ENCODE measurements at places on chromosomes 5 and 9. TPM values are rescaled to one million over a fixed set of nuclear protein-coding genes. Genes with fewer than 3 reads are reported as not detected.
A peak's percentile ranks its signal among the peaks of the same experiment; 100 is the strongest.

- DNase-seq = no peak
These were observed 14.5 kb downstream of the PHAX start for GRCh38 chr5:126615286-126615685.

The TCF7 gene
- 16.4 TPM for polyA plus RNA-seq

- no peak for DNase-seq
These were observed 47.1 kb downstream of the ST8SIA4 start for GRCh38 chr5:100855937-100856430.

DNA sequence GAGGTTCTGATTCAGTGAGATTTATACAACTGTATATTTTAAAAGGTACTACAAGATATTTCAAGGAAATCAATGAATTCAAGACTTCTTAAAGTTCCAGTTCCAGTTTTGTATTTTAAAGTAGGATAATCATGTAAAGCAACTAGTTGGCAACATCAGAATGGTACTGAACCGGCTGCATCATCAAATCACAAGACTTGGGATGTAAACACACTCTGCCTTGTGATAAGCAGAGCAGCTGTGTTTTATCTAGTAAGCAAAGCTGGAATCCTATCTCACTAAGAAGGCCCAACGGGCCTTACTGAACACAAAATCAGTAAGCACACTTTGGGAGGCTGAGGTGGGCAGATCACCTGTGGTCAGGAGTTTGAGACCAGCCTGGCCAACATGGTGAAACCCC is 327.2 kb upstream of the NREP start:
- DNase-seq = peak; percentile 34

DNA sequence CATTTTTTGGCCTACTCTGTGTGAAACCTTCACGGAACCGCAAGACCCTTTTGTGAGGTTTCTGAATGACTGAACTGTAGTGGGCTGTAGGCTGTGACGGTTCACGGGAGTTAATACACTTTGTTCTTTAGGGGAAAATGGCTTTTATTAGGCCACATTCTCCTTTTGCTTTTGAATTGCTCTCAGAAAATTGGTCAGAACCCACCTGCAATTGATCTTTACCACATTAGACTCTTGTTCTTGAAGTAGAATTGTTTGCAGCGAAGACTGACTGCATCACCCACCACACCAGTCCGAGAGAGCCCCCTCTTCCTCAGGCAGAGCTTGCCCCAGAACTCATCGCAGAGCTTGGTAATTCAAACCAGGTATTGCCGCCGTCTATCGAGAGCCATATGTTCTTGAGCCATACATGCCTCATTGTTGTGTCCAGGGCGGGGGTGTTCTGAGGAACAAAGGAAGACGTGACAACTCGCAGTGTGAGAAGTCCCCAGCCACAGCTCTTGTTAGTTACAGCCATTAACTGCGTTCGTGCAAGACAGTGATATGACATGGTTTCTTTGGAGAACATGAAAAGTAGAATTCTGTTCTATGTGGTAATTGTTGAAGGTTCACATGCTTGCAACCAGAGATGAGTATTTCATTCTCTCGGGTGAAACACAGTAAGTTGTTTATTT is 166.4 kb upstream of the OTULINL start:
- no peak for DNase-seq

DNA sequence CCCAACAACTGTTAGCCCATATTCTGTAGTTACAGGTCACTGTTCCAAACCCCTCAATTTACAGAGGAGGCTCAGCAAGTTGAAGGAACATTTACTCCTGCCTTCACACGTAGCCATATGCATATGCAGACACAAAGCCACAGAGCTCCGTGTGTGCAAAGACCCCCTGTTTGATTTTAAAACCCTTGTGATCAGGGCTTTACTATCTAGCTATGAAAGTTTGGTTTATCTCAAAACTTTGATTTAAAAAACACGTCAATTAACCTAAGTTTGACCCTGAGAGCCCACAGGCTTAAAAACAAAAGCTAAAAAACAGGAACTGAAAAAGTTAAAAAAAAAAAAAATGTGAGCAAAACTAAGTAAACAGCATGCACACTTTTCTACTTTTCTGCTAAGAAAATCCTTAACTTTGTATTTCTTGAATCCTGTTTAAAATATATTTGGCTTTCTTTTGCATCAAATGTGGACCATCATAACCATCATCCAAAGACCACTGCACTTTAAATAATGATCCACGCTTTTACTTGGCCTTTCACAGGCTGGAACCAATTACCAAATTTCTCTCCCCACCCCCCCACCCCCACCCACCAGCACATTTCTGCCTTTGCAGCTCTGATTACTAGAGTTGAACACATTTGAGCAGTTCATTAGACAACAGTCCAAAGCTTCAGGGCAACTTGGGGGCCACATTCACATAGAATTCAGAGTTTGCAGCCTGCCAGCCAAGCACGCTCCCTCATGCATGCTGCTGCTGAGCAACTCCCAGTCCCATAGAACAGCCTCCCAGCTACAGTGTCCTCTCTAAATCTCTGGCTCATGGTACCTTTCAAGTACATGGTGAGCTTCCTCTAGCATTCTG is 128.8 kb upstream of the MAP3K1 start:
- DNase-seq = no peak

- DNase-seq = no peak
These were observed 442 bp downstream of the NEURL1B start for GRCh38 chr5:172641359-172642050.

DNA sequence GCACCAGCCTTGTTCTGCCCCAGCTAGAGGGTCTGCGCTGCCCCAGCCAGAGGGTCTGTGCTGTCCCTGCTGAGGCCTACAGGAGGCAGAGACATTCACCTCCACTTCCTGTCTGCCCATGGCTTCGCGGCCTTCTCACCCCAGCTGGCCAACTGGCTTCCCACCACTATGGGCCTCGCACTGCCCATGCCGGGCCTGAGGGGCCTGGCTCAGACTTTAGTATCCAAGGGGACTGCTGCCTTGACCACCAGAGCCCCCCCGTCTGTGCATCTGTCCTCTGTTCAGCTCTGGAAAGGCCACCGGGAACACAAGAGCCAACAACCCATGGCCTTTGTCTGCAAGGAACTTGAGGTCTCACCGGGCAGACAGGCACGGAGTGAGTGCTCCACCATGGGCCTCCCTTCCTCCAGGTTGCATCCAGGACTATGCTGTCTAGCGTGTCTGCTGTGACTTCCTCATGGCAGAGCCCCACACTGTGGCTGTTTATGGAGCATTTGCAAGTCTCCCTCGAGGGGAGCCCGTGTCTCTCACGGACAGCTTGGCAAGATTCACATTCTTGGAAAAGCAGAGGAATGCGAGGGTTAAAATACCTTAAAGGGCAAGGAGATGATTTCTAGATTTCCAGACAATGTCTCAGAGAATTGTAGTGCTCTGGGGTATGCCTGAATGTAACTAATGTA is 1.7 kb downstream of the DCANP1 start:
- no peak for DNase-seq

DNA sequence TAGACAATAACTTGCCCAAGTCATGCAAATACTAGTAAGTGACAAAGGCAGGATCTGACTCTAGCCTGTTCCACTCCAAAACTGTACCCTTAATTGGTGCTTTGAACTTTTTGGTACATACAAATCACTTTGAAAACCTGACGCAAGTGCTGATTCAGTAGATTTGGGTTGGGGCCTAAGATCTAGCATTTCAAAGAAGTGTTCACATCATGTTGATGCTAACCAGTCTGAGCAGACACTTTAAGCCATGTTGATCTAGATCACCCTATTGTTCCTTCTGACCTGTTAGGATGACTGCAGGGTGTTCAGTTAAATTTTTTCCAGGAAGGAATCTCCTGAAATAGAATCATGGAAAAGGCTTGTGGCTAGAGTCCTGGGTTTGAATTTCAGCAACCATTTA is 57.7 kb upstream of the CPEB4 start:
- DNase-seq = no peak

GRCh38 chr9:126986506-126986951 is 71.9 kb downstream of the RALGPS1 start:
- DNase-seq = no peak

The KCNIP1 gene
- polyA plus RNA-seq = 3.4 TPM

The OR1L4 gene
- not detected for polyA plus RNA-seq

DNA sequence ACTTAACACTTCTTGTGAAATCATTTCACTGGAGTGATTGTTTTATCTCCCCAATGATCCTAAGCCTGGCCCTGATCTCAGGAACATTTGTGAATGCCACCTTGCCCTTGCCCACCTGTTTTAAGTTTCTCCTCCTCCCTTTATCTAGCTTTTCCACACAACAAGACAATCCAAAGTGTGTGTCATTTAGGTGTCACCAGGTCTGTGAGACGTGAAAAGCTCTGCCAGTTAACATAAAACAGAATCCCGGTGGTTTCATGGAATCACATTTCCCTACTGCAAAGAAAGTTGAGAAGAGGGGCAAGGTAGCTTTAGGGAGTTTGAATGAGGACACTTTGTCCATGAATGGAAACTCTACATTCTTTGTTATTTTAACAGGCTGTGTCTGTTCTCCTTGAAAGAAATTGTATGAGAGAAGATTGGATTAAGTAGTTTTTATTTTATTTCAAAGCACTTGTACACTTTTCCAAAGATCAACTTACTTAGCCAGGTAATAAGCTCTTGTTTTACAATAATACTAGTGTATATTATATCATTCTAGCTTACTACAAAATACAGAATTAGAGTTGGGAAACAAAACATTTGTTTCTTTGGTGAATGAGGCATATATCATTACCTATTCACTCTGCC is 239.0 kb downstream of the ISL1 start:
- DNase-seq = no peak

The ANGPTL2 gene
- polyA plus RNA-seq = 30.3 TPM

- DNase-seq = no peak
These were observed 2.0 kb upstream of the APC start for GRCh38 chr5:112735702-112736101.

The PRUNE2 gene
- 2.5 TPM for polyA plus RNA-seq

GRCh38 chr5:35117967-35118366 is 70.2 kb upstream of the AGXT2 start:
- no peak for DNase-seq

GRCh38 chr9:94913550-94913949 is 187.1 kb downstream of the AOPEP start:
- DNase-seq = no peak

The RPL12 gene
- 2,137 TPM for polyA plus RNA-seq

- no peak for DNase-seq
These were observed 131.4 kb downstream of the MRPL36 start for GRCh38 chr5:1668141-1668721.

DNA sequence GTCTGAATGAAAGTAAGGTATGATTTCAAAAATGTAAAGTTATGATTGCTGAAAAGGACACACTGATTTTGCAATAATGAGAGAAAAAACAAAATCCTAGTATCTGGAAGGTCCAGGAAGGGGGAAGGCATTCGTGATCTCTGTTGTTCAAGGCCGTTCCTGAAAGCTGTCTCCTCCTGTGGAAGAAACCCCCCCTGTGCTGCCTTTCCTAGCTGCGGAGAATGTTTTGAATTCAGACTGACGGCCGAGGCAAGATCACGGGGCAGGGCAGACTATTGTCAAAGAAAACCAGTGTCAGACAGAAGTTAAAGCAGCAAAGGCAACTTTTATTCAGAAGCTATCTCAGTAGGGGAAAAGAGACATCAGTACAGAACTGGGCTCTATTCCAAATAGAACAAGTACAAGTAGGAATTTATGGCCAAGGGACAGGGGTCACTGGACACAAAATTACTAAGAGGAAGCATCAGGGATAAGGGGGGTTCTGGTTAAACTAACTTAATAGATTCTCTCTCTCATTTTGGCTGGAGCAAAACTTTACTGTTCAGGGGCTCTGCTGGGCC is 61.9 kb upstream of the IGFBPL1 start:
- no peak for DNase-seq
